Effector CD8-positive, alpha-beta T cell (primary cell): ENCODE measurements at places on chromosomes 11 and 22.

DNA sequence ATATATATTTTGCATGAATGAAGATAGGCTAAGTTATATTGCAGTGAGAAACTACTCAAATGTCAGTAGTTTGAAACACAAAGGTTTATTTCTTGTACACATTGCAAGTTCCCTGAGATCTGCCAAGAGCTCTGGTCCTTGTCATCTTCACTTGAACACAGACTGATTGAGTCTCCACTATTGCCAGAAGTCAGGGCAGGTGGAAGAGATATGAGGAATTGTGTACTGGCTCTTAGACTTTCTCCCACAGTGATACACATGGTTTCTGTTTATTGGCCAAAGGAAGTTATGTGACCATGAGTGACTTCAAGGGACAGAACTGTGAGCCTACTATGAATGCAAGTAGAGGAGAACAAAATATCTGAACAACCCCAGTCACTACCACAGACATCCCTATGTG is 44.2 kb downstream of the PPFIBP2 start:
- DNase-seq, result no peak

- no peak for DNase-seq
Observed at GRCh38 chr22:46219636-46220035, 30.5 kb downstream of the CDPF1 start.

DNA sequence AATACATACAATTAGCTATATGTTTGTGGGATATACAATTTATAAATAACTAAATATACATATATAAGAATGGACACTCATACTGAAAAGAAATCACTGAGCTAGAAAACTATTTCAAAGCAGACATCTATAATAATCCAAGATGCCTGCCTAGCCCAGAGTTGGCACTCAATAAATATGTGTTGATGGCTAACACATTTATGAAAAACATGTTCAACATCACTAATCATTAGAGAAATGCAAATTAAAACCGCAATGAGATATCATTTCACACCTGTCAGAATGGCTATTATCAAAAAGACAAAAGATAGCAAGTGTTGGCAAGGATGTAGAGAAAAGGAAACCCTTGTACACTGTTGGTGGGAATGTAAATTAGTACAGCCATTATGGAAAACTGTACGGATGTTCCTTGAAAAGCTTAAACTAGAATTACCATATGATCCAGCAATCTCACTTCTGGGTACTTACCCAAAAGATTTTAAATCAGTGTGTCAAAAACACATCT is 29.8 kb downstream of the POU2AF1 start:
- no peak for DNase-seq

DNA sequence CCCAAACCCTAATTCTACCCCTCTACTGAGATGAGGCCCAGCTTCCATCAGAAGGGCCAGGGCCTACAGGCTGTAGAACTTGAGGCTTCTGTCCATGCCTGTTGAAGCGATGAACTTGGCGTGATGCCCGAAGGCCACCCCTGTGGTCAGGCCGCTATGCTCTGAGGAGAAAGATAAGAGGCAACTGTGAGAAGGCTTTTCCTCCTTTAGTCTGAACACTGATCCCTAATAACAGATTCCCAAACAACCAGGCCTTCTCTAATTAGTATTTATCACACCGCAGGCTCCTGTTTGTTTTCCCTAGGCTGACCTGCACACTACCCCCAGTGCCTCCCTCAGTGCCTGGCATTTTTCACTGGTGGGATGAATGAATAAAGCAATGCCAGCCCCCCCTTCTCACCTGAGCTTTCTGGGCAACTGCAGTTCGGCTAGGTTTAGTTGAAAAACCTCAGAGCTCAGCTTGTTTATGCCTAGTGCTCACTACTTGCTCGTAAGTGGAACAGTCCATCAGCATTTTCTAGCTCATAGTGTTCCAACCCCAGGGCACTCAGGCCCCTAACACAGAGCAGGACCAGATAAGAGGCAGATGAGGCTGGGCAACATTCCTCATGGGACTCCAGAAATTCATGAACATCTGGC is 15.2 kb downstream of the PRPF19 start:
- DNase-seq, result no peak

DNA sequence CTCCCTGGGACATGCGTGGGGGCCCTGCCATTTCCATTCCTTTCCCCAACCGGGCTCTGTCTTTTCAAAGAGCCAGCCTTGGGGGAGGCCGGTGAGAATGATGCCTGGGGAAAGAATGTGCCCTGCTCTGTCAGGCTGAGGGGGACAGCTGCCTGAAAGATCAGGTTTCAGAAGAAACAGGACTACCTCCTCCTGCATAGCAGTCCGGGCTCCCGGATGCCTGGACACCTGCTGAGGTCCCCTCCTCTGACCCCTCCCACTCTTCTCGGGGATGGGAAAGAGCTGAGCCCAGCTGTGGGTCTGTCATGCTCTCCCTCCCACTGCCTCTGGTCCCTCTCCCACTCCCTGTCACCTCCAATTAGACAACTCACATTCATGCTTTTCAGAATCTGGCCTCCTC is 41.8 kb upstream of the CDON start:
- DNase-seq, result no peak

DNA sequence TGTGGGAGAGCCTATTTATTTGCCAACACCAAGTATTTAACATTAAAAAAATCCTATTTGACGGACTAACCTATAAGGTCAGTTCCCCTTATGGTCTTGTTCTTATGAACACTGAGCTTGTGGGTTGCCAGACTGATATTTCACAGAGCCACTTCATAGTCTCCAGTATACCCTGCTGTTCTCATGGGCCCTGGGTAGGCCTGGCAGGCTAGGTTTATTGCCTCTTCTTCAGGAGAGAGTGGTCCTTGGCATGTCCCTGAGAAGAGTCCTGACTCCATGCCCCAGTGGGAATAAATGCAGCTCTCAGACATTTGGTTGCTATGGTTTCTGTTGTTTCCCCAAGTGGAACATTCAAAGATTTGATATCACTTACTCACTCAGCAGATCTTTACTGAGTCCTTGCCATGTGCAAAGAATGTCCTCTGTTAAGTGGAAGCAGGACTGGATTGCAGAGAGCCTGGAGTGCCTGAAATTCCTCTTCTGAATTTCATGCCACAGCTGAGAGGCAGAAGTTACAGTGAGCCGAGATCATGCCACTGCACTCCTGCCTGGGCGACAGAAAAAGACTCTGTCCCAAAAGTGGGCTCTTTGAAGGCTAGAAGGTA is 15.7 kb downstream of the SLC5A1 start:
- no peak for DNase-seq

- peak; percentile 52 for DNase-seq
Observed at GRCh38 chr11:69101115-69101791, 52.5 kb downstream of the TPCN2 start.

DNA sequence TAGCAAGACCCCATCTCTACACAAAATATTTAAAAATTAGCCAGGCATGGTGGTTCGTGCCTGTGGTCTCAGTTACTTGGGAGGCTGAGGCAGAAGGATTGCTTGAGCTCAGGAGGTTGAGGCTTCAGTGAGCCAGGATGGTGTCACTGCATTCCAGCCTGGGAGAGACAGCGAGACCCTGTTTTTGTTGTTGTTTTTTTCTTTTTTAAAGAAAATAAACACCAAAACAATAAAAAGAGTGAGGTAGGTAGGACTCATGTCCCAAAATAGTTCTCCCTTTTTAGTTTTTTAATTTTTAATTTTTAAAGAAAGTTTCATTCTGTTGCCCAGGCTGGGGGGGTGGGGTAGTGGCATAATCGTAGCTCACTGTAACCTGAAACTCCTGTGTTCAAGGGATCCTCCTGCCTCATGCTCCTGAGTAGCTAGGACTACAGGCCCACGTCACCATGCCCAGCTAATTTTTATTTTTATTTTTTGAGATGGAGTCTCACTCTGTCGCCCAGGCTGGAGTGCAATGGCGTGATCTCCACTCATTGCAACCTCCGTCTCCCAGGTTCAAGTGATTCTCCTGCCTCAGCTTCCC is 25.5 kb upstream of the MALAT1 start:
- DNase-seq, result no peak

DNA sequence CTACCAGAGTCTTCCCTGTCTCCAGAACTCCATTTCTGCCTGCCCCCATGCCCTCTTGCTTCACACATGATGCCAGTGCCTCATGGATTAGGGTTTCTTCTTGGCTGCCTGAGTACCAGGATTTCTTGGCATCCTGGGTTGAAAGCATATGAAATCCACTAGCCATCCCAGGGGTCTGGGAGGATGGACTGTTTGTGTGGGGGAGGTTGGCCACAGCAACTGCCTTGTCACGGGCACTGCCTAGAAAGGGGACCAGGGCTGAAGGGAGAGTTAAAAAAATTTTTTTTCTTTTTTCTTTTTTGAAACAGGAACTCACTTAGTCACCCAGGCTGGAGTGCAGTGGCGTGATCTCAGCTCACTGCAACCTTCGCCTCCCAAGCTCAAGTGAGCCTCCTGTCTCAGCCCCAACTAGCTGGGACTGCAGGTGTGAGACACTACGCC is 4.2 kb downstream of the USP35 start:
- DNase-seq, result no peak

DNA sequence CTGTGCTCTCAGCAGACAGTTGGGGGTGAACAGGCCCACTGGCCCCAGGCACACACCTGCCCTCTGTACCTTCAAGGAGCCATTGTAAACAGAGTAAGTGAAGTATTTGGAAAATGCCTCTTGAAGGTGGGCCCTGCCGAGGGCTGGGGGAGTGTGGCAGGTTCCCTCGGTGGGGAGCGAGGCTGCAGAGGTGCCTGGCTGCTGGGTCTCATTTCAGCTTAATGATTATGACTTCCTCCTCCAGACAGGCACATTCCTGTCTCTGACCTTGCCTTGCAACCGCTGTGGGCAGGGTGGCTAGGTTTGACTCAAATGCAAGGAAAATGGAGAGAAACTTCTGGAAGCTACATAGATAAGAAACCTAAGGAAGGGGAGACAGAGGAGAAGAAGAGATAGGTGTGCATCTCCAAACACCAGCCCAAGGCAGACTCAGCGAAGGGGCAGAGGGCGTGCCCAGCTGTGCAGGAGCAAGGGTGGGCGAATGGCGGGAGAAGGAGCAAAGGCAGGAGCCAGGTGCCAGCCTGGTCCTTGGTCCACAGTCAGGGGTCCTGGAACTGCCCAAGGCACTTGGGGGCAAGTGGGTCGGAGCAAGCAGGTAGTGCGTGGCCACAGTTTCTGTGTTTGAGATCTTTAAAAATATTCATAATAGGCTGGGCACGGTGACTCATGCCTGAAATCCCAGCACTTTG is 14.0 kb downstream of the GRAMD4 start:
- DNase-seq, result no peak

DNA sequence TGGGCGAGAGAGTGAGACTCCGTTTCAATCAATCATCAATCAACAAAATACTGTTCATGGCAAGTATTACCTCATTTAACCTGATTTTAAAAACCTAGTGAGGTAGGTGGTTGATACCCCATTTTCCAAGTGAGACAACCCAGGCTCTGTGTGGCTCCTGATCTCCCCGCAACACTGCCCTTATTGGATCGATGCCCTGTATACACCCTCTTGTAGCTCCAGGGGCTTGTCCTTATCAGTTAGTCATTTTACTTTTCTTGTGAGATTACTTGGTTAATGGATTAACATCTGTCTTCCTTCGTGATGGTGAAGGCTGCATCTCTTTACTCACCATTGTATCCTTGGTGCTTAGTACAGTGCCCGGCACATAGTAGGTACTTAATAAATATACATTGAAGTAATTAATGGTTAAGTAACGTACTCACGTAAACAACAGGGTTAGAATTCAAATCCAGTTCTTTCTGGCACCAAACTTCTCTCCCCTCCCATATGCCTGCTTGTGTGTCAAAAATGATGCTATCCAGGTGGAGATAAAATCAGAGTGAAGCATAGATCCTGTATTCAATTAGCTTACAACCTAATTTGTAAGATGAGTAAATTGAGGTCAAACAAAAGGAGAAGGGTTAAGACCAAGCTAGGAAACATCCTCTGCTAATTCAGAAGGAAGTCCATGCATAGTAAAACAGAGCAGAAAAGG is 1.8 kb upstream of the PRG2 start:
- DNase-seq, result no peak

- DNase-seq, result no peak
Observed at GRCh38 chr11:2995893-2996554, 3.9 kb upstream of the NAP1L4 start.

DNA sequence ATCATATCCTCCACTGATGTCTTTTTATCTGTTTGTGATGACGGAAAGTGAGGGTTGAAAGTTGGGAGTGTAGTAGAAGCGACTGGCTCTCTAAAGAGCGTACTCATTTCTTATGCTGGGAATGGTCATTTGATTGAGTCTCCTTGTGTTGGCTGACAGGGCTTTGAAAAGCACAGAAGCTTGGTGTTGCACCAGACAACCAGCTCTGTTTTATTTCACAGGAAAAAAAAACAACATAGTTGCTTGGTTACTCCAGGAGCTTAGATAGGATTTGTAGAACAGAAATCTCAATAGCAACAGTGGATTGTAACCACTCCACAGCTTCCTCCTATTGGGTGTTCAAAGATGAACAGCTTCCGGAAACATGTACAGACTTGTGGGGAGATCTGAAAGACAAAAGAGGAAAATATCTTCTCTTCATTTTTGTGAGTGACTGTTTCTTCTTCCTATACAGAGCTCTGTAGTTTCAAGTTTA is 2.7 kb downstream of the RBM14 start:
- DNase-seq, result no peak

GRCh38 chr11:71309611-71310010 is 57.2 kb upstream of the SHANK2 start:
- DNase-seq, result no peak

DNA sequence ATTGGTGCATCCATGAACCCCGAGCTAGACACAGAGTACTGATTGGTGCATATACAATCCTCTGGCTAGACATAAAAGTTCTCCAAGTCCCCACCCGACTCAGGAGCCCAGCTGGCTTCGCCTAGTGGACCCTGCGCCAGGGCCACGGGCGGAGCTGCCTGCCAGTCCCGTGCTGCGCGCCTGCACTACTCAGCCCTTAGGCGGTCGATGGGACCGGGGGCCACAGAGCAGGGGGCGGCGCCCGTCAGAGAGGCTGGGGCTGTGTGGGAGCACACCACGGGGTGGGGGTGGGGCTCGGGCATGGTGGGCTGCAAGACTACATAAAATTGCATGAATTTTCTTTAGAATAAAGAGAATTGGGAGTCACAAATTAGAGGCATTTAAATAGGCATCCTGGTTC is 248.6 kb downstream of the TMEM135 start:
- no peak for DNase-seq

GRCh38 chr11:130192845-130193267 is 33.3 kb downstream of the ST14 start:
- DNase-seq, result no peak

DNA sequence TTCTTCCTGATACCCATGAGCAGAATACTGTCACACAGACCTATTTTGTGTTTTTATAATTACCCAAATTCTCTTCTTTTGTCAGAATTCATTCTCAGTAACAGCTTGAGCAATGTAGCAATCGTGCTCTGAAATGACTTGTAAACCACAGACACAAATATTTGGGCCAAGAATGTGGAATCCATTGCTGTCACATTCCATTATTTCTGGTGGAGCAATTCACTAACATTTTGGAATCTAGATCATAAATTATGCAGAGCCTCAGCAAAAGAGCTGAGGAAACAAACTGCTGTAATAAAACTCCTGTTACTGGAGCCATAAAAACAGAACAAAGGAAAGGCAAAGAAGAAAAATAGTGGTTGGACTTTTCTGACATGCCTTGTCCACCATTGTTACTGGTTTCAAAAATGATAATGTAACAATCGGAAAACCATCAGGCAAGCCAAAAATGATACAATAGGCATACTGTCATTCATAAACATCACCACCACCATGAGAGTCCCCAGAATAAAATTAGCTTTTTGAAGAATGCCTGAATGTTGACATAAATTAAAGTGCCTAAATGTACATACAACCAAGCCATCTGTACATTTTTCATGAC is 223.4 kb upstream of the PITPNB start:
- no peak for DNase-seq
